SHP77 (cell line): ENCODE measurements at places on chromosomes 11 and 22.

GRCh38 chr22:48974443-48975315, 853.0 kb downstream of the BRD1 start:
- no peak for DNase-seq

DNA sequence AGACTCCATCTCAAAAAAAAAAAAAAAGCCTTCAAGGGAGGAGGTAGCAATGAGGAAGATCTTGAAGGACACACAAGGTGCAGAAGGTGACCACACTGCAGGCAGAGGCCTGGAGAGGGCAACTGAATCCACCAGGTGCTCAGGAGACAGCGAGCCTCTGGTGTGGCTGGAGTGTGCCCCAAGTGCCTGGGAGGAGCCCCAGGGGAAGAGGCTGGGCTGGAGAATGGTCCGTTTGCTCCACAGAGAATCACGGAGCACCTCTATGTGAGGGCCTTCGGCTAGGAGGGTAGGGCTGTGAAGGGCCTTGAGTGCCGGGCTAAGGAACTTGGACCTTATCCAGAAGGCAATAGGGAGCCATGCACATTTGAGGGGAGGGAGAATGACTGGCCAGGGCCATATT, 50.3 kb downstream of the ARRB1 start:
- peak; percentile 76 for DNase-seq

GRCh38 chr11:11640996-11641395, 19.2 kb upstream of the GALNT18 start:
- no peak for DNase-seq

DNA sequence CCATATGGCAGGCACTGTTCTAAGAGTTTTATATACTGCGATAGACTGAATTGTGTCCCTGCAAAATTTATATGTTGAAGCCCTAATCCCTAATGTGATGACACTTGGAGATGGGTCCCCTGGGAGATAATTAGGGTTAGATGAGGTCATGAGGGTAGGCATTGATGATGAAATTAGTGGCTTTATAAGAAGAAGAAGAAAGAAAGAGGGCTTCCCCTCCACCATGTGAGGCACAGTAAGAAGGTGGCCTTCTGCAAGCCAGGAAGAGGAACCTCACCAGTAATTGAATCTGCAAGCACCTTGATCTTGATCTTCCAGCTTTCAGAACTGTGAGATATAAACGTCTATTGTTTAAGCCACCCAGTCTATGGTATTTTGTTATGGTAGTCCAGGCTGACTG, 46.6 kb upstream of the TENM4 start:
- DNase-seq, result no peak

DNA sequence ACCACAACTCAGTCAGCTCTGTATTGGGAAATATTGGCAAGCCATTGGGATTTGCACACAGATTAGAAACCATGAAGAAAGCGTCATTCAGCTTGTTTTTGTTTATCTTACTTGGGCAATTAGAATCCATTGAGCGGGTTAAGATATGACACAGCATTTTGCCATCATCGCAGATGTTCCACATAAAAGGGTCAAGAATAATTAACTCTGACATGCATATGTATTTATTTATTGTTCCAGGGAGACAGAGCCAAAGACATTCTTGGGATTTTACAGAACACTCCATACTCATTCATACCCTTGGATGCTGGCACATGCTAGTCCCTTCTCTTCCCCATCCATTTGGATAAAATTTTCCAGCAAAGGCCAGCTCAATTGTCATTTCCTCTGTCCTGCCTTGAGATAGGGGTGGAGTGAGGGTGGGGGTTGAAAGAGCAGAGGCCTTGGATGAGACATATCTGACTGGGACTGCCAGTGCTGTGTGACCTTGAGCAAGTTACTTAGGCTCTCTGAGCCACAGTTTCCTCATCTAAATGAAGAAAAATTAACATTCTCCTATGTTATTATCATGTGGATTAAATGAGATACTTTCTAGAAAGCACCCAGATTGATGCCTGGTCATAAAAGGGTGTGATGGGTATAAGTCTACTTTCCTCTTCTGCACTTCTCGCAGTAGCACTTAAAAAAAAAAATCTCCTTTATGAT, 179.7 kb downstream of the RRAS2 start:
- no peak for DNase-seq

GRCh38 chr22:39092111-39092862, 4.8 kb upstream of the APOBEC3H start:
- no peak for DNase-seq

DNA sequence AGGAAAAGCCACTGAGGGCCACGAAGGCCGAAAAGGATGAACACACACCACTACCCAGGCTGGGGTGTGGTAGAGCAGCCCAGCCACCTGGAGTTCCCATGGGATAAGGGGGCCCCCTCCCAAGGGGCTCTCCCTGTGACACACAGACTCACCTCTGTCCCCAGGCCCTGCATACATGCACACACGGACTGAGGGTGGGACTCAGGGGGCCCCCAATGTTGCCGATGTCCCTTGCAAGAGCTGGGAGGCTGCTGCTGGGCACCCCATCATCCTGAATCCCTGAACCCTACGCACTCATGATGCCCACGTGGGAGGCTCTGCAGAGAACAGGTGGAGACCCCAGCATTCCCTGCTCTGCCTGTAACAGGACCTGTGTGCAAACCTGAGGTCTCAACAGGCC, 14.5 kb downstream of the SHANK2 start:
- no peak for DNase-seq

GRCh38 chr11:46554213-46555147, 39.3 kb downstream of the AMBRA1 start:
- DNase-seq, result no peak

DNA sequence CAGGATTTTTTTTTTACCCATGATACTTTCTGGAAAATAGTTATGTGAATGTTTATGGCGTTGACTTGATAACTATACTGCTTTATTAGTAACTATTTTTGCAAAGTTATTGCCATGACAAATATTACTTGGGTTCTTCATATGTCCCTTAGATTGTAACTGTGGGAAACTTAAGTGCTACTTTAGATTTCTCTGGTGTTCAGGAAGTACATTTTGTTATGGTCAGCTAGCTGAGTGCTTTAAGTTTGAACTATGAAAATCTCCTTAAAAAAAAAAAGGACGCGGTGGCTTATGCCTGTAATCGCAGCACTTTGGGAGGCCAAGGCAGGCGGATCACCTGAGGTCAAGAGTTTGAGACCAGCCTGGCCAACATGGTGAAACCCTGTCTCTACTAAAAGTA, 42.8 kb downstream of the CSTPP1 start:
- no peak for DNase-seq

DNA sequence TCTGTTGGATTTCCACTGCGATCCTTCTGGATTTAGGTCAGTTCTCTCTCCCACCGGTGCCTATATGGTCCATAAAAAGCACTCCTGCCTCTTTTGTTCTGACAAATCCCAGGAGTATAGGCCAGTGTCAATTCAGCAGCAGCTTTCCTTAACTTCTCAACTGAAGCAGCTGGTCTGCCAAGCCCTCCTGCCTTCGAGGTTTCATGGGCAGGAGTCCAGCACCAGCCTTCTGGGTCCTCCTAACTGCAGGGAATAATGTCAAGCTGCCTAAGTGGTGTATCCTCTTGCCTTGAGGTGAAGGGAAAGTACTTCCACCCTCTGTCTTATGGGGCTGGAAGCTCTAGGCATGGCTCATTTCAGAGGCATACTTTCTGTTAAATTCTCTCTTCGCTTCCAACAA, 149.4 kb upstream of the NCAM1 start:
- no peak for DNase-seq

DNA sequence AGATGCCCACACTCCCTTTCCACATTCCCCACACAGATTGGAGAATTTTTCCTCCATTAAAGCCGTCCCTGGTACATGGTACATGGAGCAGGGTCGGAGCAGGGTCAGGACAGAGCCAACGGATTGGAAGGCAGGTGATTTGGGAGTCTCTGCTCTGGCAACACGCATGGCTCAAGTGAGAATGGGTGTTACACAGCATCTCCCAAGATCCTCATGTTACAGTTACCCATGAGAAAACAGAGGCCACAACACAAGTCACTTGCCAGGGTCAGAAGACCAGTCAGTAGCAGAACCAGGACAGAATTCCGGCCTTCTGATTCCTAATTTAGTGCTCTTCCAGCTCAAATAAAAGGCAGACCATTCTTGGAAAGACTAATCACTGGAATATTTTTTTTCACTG, 7.7 kb upstream of the F2 start:
- no peak for DNase-seq

DNA sequence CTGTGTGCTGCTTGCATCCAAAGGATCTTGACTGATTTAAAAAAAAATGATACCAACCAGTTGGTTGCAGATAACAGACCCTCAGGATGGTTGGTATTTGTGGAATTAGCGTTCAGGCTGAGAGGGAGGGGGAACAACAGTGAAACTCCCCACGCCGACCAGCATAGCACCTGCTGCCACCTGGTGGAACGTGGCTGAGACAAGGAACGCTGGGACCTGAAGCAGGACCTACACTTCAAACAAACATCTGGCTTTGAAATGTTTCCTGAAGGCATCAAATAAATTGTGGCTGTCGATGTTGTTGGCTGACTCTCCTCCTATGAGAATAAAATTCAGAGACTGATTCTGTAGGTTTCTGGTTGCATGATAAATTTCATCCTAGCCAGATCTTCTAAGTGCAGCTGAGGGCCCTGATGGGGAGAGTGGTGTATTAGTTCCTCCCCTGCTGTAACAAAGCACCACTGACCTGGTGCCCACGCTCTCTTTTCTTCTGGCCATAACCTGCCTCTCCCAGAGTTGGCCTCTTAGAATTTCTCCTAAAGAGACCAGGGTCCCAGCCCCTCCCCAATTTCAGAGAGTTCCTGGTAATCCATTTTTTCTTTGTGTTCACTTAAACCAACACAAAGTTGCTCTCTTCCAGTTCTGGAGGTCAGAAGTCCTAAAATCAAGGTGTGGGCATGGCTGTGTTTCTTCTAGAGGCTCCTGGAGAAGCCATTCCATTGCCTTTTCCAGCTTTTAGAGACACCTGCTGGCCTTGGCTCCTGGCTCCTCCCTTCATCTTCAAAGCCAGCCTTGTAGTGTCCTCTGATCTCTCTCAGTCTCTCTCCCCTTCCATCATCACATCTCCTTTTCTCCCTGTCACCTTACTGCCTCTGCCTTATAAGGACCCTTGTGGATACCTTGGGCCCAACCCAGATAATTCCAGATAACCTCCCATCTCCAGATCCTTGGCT, 17.3 kb downstream of the APOL2 start:
- DNase-seq, result peak; percentile 42

DNA sequence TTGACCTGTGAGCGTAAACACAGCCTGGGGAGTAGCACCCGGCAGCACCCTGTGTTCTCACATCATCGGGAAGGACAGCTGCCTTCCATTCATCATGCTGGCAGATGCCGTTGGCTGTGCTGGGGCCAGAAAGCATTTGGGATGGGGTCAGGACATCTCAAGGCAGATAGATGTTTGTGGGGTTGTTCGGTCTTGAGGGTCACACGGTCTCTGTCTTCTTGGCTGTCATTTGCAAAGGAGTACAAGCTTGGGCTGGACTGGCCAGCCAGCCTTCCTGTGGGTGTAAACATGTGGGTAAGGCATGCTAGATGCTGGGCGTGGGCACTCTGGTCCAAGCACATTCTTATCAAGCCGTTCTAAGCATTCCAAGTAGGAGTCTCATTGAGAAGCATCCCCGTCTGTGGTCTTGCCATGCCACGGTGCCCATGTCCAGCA, 81.4 kb downstream of the TBC1D22A start:
- DNase-seq, result no peak

- no peak for DNase-seq
Measured at GRCh38 chr22:17476838-17477237, 86.5 kb upstream of the SLC25A18 start.

- DNase-seq, result no peak
Measured at GRCh38 chr22:22976033-22976922, 88.7 kb downstream of the IGLL5 start.

GRCh38 chr22:45064313-45065278, 54.8 kb upstream of the PHF21B start:
- DNase-seq, result no peak

DNA sequence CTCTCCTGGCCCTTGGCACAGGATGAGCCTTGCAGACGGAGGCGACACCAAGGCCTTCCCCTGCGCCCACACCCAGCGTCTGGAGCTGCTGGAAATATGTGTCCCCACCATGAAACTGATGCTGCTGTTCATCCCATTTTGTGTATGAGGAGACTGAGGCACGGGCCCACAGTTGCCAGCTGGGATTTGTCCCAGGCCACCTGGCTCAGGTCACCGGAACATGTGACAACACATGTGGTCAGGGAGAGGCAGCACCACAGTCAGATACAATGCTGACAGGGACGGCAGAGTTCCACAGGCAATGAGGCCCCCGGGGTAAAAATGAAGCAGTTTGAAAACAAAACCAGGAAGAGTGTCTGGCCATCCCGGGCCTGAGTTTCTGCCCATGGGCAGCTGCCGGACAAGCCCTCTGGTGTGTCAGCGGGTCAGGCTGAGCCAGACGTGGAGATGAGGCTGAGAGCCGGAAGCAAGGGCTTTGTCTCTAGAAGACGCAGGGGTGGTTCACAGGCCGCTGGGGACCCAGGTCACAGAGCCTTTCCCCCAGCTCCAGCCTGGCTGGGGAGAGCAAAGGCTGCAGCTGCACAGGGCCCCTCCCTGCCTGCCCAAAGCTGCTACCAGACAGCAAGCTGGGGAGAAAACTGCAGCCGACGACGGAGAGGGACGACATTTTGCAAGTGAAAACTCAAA, 80.7 kb downstream of the CDKN1C start:
- DNase-seq, result no peak

GRCh38 chr11:128288368-128288767, 299.0 kb downstream of the ETS1 start:
- DNase-seq, result no peak

DNA sequence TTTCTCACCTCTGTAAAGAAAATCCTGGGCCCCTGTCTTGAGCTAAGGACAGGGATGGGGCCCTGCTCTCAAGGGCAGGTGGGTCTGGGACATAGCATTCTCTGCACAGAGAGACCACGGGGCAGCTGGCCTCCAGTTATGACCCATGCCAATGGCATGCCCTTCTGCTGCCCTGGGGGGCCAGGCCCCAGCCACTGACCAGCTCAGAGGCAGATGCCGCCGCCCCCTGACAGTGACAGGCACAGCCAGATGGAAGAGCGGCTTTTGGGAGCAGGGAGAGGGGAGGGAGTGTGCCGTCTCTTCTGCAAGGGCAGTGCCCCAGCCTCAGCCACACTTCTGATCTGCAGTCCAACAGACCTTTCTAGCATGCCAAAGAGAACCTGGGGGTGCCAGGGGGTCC, 114.8 kb upstream of the NAV2 start:
- no peak for DNase-seq

DNA sequence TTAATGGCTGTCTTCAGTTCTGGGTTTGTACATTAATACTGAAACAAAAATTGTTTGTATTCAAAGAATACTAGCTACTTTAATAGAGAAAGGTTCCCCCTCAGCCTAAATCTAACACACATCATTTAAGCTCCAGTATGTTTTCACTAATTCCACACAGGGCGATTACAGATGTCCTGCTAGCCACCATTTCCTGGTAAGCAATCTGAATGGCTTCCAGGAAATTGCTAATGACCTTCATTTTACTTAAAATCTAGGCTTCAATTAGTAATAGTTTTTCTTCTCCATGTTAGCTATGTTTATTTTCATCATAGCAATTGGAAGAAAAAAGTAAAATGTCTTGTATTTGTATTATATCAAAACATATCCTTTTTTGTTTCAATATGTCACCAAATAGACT, 132.8 kb downstream of the SOX6 start:
- no peak for DNase-seq
